ENCODE measurements at places on chromosomes 16 and 17.

- peak; percentile 35 for DNase-seq
These were observed 4.0 kb downstream of the KRT40 start for GRCh38 chr17:40980117-40980516.

- DNase-seq = no peak
These were observed 1.4 kb upstream of the STH start for GRCh38 chr17:45997624-45998023.

DNA sequence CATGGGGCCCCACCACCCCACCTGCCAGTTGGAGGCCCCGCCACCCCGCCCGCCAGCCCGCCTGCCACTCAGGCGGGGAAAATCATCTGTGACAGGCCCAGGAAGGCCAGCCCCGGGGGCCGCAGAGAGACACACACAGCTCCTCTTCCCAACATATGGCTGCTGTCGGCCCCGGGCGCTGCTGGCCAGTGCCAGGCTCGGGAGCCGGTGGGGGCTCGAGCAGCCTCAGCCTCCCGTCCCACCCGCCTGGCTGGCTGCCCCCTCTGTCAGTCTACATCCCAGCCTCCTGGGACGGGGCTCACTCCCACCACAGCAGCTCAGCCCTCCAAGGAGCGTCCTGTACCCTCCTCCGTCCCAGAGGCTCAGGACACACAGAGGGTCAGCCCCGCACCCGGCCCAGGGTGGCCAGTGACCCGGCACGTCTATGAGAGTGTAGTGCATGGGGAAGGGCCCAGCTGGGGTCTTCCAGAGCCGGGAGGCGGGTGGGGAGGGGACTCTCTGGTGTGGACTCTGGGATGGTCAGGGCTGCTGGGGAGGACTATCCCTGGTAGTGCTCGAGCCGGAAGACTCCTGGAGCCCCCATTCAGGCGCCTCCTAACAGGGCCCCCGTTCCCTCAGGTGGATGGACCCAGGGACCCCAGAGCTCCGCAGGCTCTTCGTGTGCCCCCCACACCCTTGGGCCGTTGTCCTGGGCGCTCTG is 3.6 kb upstream of the PRR35 start:
- DNase-seq = peak; percentile 82

DNA sequence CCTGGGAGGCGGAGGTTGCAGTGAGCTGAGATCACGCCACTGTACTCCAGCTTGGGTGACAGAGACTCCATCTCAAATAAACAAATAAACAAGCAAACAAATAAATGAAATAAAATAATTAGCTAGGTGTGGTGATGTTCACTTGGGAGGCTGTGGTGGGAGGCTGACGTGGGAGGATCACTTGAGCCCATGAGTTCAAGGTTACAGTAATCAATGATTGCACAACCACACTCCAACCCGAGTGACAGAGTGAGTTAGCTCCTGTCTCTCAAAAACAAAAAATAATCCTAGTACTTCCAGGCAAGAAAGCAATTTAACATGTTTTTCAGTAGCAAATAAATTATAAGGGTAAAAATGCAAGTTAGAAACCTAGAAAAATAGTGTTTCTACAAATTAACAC is 26.4 kb downstream of the CFDP1 start:
- no peak for DNase-seq

GRCh38 chr16:83040174-83040573 is 413.4 kb downstream of the CDH13 start:
- DNase-seq = no peak

DNA sequence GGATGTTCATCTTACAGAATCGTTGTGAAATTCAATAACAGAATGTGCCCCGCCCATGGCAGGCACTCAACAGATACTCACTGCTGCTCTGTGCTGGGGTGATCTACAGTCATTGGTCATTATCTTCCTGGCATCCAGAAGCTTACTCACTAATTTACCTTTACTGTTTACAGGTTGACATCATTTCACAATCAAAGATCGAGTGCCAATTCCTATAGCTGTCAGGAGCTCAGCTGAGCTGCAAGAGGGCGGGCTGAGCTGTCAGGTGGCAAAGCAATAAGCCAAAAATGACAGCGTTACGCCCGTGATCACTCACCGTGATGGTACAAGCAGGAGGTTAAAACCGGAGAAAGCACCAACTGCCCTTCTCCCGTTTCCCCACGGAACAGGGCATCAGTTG is 51.2 kb downstream of the LITAF start:
- no peak for DNase-seq

All from H7 (cell line).